ENCODE measurements at places on chromosomes 5 and 9. TPM values are rescaled to one million over a fixed set of nuclear protein-coding genes. Genes with fewer than 3 reads are reported as not detected.

The UBE2QL1 gene
- polyA plus RNA-seq, result 63.4 TPM

The C5orf58 gene
- polyA plus RNA-seq, result not detected

The PDGFRB gene
- 19.9 TPM for polyA plus RNA-seq

The SPINK4 gene
- not detected for polyA plus RNA-seq

The PCDHB15 gene
- polyA plus RNA-seq, result 0.45 TPM

The RNF38 gene
- polyA plus RNA-seq, result 18.7 TPM

The NXNL2 gene
- not detected for polyA plus RNA-seq

The MAP1B gene
- polyA plus RNA-seq, result 2.1 TPM

The ELAVL2 gene
- 0.04 TPM for polyA plus RNA-seq

The LRRC70 gene
- 0.89 TPM for polyA plus RNA-seq

The CNTNAP3B gene
- polyA plus RNA-seq, result 0.65 TPM

DNA sequence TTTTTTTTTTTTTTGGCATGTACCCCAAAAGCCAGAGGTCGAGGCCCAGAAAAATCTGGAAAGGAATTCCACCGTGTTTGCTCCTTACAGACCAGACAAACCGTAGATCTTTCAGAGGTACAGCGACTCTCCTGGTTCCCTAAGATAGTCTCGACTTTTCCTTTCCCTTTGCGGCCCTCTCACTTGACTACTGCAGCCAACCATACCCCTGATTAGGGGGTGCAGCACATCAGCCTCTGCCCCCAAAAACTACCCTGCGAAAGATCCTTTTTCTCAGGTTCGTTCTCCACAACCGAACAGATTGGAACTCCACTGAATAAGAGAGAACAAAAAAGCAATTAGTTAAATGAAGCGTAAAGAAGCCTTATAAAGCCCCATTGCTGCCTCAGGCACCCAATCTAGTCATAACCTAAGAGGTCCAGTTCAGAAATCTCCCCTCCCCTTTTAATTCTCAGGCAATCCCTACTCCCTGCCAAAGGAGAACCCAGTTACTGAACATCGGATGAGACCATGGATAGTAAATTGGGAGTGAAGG lies 379 bp upstream of the TICAM2 start:
- DNase-seq, result no peak

DNA sequence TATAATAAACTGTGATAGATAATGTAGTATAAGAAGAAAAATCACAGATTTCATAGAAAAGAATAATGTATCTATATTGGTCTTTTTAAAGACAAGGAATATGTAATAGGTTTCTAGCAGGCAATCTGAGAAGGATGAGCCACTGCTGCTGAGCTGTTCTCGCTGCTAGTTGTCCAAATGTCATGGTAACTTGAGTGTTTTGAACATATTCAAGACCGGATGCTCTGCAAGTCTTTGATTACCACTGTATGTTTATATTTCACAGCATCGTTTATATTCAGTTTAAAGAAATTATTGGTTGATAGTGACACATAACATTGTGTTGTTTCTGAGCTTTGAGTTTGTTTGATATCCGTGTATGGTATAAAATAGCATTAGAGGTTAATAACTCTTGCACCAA lies 9.6 kb downstream of the C5orf47 start:
- no peak for DNase-seq

DNA sequence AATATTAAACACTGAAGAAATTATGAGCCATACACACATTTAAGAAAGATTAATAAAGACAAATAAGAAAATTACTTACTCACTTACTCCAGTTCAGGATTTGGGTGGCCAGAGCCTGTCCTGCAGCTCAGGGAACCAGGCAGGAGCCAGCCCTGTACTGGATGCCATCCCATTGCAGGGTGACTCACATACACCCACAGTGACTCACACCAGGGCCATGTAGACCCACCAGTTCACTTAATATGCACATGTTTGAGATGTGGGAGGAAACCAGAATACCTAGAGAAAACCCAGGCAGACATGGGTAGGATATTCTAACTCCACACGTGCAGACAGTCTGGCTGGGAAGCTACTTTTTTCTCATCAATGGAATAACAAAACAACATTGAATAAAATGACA lies 49.6 kb upstream of the ADRB2 start:
- DNase-seq, result no peak

DNA sequence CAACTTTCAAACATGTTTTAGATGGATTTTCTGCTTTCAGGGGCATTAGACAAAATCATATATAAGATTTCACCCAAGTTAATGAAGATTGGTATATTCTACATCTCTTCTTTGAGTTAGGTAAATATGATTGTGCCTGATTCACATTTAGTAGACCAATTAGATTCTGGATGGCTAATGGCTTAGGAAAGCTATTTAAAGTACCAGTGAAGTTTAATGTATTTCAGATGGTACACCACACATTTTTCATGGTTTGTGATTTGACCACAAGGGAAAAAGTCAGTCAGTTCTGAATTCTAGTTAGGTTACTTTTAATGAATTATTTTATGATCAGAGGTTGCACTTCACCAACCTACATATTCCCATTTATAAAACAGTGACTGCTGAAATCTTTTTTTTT lies 409.7 kb downstream of the ADGRV1 start:
- no peak for DNase-seq

GRCh38 chr5:91110686-91111085 lies 272.4 kb downstream of the ARRDC3 start:
- DNase-seq, result no peak

- peak; percentile 23 for DNase-seq
Measured at GRCh38 chr5:175288048-175288621, 155.8 kb downstream of the DRD1 start.

- DNase-seq, result no peak
Measured at GRCh38 chr5:140664030-140664358, 710 bp upstream of the WDR55 start.

DNA sequence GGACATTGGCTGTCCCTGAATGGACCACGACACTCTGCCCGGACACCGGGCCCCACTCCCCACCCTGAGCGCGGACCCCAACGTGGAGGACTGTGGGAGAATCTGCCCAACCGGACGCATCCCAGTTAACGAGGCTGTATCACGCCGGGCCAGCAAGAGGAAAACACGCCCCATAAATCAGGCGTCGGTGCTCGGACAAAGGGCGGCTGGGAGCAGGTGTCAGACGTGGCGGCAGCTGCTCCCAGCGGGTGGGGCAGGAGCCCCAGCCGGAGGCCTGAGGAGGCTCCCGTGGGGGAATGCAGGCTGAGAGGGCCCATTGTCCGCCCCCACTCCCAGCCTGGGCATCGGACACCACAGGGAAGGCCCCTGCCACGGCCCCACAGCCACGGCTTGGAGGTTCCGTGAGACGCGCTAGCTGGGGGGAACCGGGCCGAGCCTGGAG lies 19.2 kb downstream of the NOTCH1 start:
- DNase-seq, result no peak

GRCh38 chr5:124162767-124163532 lies 583.5 kb downstream of the ZNF608 start:
- DNase-seq, result no peak

DNA sequence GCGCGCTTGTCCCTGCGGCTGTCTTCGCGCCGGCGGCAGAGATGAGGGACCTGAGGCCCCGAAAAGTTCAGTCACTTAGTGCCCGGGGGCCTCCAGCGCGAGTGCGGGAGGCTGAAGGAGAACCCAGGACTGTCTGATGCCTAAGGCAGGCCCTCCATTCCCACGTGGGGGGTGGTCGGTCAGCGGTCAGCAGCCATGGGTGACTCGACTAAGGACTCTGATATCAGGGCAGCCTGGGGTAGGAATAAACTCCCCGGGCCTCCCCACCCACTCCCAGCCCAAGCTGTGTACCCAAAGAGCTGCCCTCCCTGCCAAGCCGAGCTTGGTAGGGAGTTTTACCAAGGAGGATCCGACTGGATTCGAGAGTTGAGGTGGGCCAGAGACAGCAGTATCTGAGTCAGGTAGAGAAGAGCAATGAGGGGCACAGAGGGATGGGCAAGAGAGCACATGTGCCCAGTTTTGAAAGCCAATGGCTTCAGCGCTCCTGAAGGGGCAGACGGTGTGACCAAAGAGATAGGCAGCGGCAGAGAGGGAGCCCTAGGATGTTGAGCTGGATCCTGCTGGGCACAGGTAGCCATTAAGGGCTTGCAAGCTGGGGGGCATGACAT lies 787 bp downstream of the FGFR4 start:
- DNase-seq, result no peak

DNA sequence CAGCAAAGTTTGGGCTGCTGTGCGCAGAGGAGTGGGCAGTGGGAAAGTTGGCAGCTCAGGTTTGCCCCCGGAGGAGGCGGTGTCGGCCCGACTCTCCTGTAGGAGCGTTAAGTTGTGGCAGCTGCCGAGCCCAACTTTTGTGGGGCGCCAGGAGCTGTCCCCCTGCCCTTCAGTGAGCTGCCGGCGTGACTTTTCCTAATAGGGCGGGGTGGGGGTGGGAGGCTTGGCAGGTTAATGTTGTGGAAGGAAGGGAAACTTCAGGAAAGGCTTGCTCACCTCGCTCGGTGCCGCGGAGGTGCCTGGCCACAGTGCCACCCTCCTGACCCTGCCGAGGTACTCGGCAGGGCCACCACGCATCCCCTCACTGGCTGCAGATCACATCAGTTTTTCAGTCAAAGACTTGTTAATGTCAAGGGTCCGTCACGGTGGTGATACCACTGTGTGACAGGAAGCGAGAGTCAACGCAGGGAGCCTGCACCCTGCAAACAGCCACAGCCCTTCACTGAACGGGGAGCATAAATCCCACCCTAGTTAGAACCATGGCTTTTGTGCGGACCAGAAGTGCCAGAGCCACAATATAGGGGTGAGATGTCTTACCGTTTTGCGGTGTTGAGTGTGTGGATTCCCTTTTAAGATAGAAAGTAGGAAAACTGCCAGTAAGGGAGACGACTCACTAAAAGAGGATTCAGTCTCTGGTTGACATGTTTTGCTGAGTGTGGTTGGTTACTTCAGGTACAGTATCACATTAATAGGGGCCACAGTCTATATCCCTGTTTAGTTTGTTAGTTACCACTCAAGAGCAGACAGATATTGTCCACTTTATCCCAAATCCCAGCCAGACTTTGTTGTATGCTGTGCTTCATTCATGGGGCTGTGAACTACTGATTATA lies 796 bp downstream of the LNPEP start:
- peak; percentile 70 for DNase-seq

GRCh38 chr5:83919071-83920041 lies 198.7 kb upstream of the HAPLN1 start:
- DNase-seq, result no peak

GRCh38 chr5:123814801-123815470 lies 303.0 kb downstream of the CSNK1G3 start:
- no peak for DNase-seq

- DNase-seq, result no peak
Measured at GRCh38 chr9:26535151-26535550, 357.5 kb downstream of the CAAP1 start.

DNA sequence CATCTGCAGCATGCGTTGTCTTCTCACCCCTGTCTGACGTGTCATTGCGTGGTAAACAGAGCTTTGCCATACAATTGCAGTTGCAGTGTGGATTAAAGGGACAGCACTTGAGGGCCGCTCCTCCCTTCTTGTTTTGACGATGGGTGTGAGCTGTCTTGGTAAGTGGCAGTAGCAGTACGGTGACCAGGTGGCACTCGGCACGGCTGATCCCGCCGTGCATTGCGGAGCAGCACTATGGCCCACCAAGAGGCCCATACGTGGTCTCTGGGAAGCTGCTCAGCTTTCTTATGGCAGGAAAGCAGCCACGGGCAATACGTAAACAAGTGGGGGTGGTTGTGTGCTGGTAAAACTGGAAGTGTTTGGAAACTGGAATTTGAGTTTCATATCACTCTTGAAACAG lies 25.1 kb downstream of the EHMT1 start:
- no peak for DNase-seq

GRCh38 chr9:126885131-126885641 lies 24.7 kb downstream of the ZBTB34 start:
- DNase-seq, result no peak

DNA sequence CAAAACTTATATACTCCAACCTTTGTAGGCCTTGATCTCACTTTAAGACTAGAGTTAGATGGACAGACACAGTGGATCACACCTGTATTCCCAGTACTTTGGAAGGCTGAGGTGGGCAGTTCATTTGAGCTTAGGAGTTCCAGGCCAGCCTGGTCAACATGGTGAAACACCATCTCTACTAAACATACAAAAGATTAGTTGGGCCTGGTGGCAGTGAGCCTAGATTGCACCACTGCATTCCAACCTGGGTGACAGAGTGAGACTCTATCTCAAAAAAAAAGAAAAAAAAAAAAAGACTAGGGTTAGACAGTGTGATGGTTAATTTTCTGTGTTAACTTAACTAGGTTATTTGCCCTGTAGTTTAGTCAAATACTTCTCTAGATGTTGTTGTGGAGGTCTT lies 74.1 kb downstream of the CFAP95 start:
- no peak for DNase-seq

DNA sequence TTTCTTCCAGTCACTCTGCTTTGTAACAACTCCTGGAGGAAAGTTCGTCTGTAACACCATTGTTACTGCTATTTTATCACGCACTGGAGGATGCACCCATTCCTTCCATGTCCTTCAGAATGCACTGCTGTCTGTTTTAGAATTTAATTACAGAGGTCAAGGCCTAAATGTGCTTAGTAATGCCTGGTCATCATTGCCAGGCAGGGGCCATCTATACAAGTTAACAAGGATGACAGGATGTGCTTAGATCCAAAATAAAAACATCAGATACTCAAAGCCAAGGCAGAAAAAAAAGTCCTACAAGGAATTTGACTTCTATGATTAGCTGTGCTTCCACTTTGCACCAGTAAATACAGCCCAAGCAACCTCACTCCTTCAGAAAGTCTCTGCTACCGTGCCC lies 371.4 kb downstream of the SEMA5A start:
- DNase-seq, result no peak

DNA sequence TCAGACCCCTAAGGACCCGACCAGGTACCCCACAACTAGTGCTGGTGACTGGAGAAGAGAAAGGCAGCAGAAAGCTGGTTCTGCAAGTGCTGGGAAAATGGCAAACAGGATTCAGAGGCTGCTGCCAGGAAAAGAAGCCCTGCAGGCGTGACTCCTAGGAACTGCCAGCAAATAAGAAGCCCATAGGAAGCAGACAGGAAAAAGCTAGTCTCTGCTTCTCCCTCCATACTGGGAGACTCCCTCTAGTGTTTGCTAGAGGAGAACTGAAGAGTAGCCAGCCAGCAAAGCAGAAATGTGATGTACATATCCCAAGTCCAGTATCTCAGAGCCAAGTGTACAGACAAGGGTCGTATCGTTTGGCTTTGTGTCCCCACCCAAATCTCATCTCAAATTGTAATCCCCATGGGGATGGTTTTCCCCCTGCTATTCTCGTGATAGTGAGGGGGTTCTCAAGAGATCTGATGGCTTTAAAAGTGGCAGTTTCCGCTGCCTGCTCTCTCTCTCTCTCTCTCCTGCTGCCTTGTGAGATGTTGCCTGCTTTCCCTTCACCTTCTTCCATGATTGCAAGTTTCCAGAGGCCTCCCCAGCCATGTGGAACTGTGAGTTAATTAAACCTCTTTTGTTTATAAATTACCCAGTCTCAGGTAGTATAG lies 38.1 kb upstream of the TUSC1 start:
- DNase-seq, result no peak

All from psoas muscle (tissue), 8 donors.